Common myeloid progenitor, CD34-positive (primary cell): ENCODE measurements at places on chromosomes 6 and 20.

DNA sequence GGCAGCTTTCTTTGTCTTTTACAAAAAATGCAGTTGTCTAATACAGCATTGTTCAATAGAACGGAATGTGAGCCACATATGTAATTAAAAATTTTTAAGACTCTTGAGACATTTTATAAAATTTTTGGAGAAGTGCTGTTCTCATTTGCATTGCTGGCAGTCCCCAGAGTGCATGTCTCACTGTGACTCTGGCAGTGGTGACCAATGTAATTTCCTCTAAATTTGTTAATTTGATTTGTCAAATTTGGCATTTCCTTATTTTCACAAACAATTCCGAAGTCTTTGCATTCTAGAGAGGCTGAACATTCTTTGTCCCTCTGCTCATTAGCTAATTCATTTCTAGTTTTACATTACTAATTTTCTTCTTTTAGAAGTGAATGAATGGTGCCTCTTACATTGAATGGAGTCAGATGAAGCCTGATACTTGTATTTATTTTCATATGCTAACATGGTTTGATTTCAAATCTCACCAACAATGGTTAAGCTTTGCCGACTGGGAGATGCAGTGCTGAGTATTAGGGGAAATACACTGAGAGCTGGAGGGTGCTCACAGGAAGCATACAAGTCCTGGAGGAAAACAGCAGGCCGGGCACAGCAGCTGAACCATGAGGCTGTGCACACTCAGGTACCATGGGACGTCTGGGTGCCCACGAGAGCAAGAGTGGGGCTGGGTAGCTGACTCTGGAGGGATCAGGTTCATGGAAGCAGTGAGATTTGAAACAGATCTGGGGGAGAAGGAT is 68.5 kb upstream of the ARMC2 start:
- peak; percentile 58 for DNase-seq

DNA sequence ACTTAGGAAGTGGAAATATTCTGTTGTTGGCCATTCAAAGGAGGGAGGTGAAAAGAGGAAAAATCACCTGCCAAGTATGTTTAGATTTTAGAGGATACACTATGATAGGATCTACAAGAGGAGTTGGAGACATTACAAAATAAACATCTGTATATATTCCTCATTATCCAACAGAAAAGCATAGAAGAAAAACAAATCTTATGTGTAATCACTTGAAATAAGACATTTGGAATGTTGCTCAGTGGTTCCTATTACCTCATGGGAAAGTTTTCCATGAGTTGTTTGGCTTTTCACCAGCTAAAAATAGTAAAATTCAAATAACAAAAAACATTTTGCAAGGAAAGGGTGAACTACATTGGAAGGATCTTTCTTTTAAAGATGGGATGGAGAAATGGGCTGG is 76.7 kb upstream of the CARMIL1 start:
- DNase-seq: no peak

DNA sequence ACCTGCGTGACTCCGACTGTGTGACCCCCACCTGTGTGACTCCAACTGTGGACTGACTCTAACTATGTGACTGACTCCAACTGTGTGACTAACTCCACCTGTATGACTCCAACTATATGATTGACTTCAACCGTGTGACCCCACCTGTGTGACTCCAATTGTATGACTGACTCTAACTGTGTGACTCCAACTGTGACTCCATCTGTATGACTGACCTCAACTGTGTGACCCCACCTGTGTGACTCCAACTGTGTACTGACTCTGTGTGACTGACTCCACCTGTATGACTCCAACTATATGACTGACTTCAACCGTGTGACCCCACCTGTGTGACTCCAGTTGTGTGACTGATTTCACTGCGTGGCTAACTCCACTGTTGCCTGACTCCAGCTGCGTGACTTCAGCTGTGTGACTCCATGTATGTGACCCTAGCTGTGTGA is 38.6 kb downstream of the SYNJ2 start:
- DNase-seq: no peak

- peak; percentile 97 for DNase-seq
Measured at GRCh38 chr20:38472513-38473366, at the start of gene RALGAPB. RALGAPB (plus strand) TSS chr20:38472843; CDS start chr20:38488433, 15,590 bp downstream.

- no peak for DNase-seq
Measured at GRCh38 chr6:63563235-63563634, 9.0 kb upstream of the LOC128125822 start.

DNA sequence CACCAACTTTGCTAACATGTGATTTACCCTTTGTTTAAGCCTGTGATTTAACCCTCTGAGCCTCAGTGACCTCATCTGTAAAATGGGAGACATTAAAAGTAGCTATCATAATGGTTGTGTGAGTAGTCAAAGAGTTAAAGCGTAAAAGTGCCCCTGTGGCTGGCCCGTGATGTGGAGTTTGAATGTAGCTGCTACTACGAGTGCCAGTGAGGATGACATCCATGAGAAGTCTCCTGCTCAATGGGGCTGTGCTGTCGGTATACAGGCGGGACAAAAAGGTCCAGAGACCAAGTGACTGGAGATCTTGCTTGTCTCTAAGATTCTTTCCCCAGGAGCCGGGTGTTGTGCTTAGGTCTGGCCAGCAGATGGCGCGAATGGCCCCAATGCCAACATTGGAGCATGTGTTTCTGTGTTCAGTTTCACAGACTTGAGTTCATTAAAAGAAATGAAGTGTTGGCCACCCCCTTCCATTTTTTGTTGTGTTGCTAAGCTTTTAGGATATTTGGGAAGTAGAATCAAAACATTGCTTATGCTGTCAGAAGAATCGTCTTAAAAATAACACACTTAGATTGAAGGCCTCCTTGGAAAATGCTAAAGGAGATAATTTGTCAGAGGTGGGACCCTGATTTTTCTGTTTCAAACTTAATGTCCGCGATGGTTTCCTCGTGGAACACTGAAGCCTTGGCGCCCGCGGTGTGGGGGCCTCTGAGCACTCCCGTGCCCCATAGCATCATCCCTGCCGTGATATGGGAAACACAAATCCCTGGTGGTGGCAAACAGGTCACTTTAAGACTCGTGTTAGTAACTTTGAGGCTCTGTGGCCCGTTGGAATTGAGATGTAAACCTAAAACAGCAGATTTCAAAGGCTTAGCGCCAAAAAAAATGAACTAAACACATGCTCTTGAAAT is 9.3 kb upstream of the RBM38 start:
- peak; percentile 75 for DNase-seq

- DNase-seq: no peak
Measured at GRCh38 chr6:101386982-101387381, 6.5 kb upstream of the GRIK2 start.

DNA sequence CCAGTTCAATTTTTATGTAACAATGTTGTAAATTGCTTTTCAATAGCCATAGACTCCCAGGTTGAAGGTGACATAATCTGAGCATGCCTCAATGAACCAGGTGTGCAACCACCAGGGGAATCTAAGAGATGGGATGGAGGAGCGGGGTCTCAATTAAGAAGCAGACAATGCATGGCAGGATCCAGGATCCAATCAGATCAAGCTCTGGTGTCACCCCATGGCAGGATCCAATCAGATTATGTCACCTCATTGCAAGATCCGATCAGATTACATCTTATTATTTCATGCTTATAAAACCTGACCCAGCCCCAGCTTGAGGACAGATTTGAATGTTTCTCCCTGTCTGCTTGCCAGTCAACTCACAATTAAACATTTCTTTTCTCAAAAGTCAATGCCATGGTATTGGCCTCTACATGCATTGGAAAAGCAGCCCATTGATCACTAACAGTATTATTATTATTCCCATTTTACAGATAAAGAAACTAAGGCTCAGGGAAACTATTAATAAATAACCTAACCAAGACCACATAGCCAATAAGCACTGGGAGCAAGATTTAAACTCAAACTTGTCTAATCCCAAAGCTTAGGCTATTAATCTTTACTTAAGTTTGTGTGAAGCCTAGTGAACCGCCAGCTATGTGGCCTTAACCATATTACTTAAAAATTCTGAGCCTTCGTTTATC is 14.3 kb upstream of the SIRT5 start:
- no peak for DNase-seq

- no peak for DNase-seq
Measured at GRCh38 chr6:154402081-154402780, 45.6 kb upstream of the IPCEF1 start.

GRCh38 chr6:42190554-42191183 is 4.1 kb downstream of the GUCA1B start:
- DNase-seq: no peak

DNA sequence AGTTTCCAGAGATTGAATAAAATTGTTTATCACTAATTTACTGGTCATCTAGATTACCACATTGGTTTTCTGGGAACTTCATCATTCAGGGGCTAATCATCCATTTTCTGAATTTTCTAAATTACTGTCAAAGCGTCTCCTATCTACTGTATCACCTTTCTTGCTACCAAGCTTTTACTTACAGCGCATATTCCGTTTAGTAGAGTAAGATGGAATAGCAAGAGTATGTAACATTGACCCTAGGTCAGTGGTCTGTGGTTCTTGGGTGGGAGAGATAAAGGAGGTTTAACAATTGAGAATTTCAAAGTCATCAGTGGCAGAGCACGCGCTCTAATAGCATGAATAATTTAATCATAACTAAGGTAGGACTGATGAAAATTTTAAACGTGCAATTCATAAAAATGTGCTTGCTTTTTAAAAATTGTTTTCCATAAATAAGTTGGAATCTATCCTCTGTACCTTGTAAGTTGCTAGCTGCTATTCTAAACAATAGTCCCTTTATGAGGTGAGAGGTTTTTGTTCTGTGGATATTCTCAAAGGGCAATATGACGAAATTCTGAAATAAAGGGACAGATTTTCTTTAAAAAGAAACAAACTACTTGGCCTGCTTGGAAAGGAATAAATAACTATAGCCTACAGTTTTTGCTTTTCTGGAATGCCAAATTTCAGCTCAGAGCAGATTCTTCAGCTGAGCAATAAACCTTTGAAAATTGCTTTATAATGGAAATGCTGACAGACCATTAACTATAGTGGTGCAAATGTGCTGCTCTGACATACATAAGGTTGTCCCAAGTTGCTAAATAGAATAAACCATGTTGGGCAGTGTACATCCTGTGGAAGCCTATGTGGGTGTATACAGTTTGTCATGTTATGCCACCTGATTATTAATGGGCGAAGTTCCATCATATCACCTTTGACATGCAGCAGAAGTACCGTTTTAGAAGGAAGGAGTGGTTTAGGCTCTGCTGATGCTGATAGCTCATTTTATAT is 84.1 kb downstream of the ZFAND3 start:
- peak; percentile 17 for DNase-seq

DNA sequence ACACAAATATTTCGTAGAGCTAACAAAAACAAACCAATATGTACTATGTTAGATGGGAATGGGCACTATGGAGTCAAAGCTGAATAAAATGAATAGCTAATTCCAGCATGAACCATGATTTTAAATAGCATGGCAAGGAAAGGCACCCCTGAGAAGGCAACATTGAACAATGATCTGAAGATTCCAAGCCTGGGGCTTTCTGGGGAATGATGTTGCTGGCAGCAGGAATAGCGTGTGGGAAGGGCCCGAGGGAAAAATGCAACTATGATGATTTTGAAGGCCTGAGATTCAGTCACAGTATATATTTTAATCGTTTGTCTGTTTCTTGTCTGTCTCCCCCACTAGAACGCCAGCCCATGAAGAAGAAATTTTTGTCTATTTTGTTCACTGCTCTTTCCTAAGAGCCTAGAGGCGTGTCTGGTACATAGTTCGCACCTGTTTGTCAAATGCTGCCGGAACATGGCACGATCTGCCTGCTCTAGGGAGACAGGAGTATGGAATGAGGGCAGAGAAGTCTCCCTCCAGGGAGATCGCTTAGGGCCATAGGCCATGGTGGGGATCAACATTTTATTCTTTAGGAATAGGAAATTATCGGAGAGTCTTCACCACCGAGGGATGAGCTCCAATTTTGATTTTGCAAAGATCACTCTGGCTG is 84.8 kb upstream of the EYA2 start:
- no peak for DNase-seq

GRCh38 chr20:51275181-51275580 is 252.3 kb upstream of the KCNG1 start:
- no peak for DNase-seq

DNA sequence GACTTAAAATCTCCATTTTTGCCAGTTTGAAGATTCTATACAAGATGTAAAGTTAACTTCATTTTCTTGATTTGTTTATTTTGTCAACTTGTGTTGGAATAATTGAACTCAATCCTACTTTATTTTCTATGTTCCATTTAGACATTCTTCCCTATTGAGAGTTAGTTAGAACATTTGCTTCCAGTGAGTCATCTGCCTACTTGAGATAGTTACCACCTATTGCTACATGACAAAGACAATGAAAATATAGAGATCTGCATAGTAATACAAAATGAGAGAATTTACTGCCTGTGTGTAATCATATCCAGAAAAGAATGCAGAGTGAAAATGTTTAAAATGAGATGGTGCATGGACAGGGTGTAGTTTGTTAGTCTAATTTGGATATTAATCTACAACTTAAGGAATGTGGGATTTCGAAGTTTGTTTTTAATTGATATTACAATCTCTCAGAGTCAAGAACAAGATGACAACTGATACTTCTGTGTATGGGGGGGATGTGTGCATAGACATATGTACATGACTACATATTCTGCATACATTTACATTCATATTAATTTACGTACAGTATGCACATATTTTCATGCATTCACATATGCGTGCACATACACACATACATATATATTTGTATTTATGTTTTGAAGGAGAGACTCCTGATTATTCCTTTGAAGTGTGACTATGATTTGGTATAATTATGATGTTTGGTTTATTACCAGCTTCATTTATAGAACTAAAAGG is 420.1 kb downstream of the NKAIN2 start:
- no peak for DNase-seq

- no peak for DNase-seq
Measured at GRCh38 chr20:50415021-50415515, 95.1 kb upstream of the PTPN1 start.

GRCh38 chr20:5810800-5811422 is 60.7 kb downstream of the SHLD1 start:
- no peak for DNase-seq

DNA sequence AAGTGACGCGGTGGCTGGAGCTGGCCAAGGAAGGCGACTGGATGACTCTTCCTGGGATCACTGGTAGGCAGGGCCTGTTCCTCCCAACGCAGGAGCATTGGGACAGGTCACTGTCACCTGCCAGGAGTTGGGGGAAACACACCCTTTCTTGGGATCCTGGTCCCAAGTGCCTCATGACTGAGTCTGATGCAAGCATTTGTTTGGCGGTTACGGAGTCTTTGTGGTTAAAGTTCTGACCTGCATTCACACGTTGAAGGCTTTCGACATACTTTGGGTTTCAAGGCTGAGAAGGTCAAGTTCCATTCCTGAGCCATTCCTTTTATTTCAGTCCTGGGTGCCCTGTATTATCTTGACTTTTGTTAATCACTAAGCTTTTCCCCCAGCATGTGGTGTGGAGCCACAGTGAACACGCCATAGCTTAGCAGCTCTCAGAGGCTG is 6.0 kb downstream of the PNLDC1 start:
- no peak for DNase-seq

DNA sequence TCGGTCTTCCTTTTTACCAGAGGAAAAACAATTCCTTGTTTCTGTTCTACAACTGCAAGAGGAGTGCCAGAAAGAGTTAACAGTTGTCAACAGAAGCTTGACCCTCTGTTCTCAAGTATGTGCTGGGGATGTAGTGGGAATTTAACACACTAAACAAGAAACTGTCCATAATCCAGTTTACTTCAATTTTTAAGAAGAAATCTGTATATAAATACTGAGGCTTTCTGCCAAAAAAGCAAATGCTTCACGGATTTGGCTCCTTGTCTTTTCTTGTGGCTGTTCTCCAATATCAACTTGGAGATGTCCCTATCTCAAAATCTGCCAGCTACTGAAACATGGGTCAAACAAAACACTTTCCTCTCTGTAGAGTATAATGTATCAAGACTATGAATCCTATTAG is 26.8 kb downstream of the REV3L start:
- DNase-seq: no peak

- no peak for DNase-seq
Measured at GRCh38 chr6:1271071-1271763, 40.7 kb upstream of the FOXQ1 start.
